Fibroblast of skin of right quadriceps (primary cell): ENCODE measurements at places on chromosomes 13 and 19.

DNA sequence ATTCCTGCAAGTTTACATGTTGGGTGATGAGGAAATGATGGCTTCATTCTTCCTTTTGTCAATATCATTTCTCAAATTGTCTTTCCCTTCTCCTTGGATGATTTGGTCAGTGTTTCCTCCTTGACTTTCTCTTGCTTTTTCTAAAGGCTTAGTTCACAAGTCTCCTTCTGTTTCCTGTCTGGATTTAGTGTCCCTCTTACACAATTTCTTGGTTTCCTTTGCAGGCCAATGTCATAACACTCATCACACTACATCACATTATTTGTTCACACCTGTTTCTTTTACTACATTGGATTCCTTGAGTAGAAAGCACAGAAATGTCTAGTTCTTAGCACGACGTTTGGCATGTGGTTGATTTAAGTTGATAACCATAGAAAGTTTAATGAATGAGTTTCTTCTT, 490.7 kb downstream of the TDRD3 start:
- DNase-seq = no peak

DNA sequence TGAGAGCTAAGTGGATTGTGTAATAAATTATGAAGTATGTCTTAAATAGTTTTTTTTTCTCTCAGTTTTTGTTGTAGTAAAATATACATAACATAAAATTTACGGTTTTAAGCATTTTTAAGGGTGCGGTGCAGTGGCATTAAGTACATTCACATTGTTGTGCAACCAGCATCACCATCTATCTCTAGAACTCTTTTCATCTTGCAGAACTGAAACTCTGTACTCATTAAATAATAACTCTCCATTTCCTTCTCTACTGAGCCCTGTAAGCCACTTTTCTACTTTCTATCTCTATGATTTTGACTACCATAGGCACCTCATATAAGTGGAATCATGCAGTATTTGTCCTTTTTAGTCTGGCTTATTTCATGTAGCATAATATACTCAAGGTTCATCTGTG, 87.1 kb downstream of the GJA3 start:
- DNase-seq = no peak

- no peak for DNase-seq
Observed at GRCh38 chr13:99730403-99730802, 229.1 kb downstream of the TM9SF2 start.

DNA sequence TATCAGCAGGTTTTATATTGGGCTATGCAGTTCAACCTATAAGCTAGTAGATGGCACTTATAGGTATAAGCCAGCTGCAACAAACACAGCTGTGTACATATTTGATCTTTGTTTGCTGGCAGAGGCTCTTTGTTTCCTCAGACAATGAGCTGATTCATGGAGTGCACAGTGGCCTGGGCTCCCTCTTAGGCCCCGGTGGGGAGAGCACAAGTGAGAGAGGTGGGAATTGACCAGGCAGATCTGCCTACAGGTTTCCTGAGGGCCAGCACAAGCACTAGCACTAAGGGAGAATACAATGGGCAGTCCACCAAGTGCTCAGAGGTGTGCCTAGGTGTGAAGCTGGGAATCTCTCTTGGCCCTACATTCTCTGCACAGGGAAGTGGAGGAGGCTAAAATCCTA, 1390.7 kb downstream of the SLITRK5 start:
- no peak for DNase-seq

GRCh38 chr19:10852098-10852800, 4.0 kb downstream of the C19orf38 start:
- DNase-seq = peak; percentile 63

- DNase-seq = no peak
Observed at GRCh38 chr13:112588490-112589297, 741 bp upstream of the TUBGCP3 start.

DNA sequence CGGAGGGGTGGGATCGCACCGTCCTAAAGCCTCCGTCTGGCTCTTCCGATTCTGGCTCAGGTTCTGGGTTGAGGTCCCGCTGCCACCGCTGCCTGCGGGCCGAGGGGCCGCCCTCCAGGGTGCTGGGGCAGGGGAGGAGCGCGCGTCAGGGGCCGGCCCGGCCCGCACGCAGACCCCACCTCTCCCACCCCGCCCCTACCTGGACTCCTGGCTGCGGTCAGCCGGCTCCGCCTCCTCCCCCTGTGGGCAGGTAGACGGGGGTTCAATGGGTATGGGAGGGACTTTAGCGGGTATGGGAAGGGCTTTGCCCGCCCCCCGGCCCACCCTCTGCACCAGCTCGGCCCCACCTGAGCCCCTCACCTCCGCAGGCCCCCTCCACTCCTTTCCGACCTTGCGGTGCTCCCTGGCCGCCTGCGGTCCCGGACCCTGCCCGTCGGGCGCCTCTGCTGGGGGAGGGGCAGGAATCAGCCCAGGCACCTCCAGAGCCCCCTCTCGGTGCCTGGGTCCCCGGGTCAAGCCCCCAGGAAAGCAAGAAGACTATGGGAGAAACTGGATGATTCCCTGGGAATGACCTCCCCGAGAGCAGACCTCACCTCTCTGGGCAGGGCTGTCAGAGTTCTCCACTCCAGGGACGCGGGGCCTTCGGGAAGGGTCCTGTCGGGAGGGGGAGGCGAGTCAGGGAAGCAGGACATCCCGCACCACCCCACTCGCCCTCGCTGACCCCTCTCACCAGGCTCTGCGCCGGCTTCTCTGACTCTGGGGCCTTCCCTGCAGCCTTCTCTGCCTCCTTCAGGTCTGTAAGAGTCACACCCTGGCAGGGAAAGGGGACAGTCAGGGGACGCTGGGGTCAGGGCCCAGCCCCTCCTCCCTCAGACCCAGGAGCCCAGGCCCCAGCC, 17.0 kb downstream of the EPS8L1 start:
- DNase-seq = no peak

DNA sequence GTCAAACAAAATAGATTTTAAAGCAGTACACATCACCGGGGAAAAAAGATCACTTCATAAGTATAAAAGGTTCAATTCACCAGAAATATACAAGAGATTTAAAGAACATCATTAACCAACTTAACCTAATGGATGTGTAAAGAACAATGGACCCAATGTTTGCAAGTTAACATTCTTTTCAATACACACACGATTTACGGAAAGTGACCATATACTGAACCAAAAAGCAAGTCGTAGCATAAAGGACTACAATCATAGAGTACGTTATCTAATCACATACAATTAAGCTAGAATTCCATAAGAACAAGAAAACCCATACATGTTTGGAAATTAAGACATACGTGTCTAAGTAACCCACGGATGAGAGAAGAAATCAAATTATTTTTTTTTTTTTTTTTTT, 9.6 kb downstream of the TGDS start:
- DNase-seq = no peak

GRCh38 chr13:36778083-36778671, 40.8 kb upstream of the RFXAP start:
- peak; percentile 87 for DNase-seq

GRCh38 chr19:3608750-3609322, 2.2 kb upstream of the TBXA2R start:
- DNase-seq = no peak

DNA sequence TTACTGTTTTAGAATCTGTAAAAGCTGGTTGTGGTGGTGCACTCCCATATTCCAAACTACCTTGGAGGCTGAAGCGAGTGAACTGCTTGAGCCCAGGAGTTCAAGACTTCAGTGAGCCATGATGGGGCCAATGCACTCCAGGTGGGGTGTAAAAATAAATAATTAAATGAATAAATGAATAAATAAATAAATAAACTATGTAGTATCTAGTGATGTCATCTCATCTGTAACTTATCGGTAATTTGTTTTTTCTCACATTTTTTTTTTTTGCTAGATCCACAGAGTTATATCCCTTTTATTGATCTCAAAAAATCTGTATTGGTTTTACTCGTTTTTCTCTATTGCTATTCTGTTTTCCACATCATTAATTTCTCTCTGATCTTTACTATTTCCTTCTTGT, 5.0 kb downstream of the SCGB2B2 start:
- no peak for DNase-seq

- peak; percentile 6 for DNase-seq
Observed at GRCh38 chr13:39016787-39017186, 21.1 kb downstream of the PROSER1 start.

- DNase-seq = peak; percentile 12
Observed at GRCh38 chr13:80131204-80131603, 209.7 kb downstream of the SPRY2 start.
